Non-pigmented ciliary epithelial cell (primary cell): ENCODE measurements at places on chromosomes 6 and 20.

GRCh38 chr6:81808851-81809570 lies 56.5 kb upstream of the TENT5A start:
- DNase-seq, result no peak

DNA sequence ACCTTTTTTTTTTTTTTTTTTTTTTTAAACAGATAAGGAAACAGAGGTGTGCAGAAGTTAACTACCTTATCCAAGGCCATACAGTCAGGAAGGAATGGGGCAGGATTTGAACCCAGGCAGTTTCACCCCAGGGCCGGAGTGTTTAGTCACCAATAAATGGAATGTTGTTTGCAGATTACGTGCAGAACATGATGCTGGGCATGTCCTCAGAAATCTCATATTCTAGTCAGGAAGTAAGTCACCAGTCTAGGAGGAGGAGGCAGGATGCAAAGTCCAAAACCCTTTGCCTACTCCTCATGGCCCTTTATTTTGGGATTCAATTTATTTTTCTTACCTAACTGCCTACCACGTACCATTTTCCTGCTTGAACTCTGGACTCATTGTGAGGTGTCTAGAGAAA lies 57.1 kb upstream of the LRRC1 start:
- DNase-seq, result no peak

- DNase-seq, result no peak
These were observed 13.3 kb downstream of the SLA2 start for GRCh38 chr20:36632487-36633284.

DNA sequence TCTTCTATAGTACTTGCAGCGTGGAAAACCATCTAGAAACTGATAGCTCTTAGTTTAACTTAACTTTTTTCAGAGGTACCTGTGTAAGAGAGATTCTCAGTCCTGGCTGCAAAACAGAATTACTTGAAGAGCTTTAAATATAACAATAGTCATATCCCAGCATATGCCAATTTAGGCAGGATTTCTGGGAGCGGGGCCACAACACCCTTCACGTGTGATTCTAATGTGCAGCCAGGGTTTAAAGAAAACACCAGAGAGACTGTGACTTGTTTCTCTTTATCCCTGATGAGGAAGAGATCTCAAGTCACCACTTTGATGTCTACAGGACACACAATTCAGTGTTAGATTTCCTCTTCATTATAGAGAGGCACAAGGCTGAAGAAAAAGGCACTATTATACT lies 103.7 kb downstream of the PDSS2 start:
- DNase-seq, result no peak

DNA sequence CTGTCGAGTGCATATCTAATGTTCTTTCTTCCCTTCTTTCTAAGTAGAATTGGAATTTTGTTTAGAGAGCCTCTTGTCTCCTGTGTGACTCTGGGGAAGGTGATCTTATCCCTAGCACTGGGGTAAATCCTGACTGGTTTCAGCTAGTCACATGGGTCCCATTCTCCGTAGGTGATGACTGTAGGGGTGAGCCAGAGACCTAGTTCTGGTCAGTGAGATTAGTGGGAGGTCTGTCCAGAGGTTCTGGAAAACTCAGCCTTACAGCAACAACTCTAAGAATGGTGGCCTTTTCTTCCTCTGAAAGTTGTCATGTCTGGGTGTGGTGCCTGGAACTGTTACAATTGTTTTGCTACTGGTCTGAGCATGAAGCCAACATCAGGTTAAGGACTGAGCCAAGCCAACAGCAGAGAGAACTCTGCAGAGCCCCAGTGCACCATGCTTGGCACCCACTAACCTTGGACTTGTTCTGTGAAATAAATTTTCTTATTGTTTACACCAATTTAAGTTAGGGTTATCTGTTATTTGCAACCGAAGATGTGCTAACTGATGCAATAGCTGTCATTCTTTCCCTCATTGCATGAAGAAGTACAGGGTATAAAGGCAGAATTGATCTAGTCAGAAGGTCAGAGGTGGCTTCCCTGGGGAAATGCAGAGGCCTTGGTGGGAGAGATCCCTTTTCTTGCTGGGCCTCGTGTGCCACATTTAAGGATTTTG lies 56.8 kb upstream of the TULP4 start:
- no peak for DNase-seq

GRCh38 chr20:53385941-53386767 lies 207.5 kb downstream of the ZNF217 start:
- no peak for DNase-seq

DNA sequence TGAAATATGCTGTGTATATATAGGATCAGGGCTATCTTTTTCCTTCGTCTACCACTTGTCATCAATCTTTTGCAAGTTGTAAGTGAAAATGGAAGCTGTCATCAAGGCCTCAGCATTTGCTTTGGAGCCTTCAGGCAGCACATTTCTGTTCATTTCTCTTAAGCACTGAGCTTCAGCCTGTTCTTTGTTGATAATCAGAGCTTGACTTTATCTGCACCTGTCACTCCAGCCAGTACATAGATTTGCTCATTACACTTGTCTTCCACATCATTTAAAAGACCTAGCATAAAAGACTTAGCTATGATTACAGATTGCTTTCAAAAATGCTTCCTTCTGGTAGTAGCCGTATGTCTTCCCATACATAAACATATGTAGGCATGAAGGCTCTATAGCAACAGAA lies 189.8 kb upstream of the GRIK2 start:
- no peak for DNase-seq

DNA sequence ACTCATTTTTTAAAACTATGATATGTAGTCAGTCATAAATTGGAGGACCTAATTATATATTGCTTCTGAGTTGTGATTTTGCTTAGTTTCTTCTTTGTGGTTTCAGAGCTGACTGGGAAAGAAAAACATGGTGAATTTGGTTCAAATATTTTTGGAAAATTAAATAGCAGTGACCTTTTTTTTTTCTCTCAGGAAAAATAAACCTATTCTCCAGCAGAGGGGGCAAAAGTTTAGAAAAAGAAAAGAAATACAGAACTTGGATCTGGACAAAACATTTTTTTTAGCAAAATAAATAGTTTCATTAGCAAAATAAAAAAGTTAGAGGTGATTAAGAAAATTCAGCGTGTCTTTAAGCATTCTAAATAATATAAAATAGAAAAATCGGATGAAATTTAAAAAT lies 10.2 kb downstream of the COL10A1 start:
- DNase-seq, result no peak

DNA sequence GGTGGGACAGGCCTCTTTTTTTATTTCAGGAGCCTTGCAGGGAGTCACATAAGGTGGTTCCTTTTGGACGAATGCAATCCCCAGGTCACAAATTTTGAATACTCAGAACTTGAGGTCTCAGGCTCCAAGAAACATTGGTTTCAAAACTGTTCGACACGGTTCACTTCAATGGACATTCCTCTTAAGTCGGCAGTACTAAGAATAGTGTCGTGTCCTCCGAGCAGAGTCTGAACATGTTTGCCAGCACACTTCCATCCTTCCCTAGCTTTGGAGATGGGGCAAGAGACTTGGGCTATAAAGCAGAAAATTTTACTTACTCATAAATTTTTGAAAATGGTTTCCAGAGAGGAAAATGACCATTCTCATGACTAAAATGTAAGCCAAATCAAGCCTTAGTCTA lies 265.4 kb downstream of the THBS2 start:
- DNase-seq, result no peak

DNA sequence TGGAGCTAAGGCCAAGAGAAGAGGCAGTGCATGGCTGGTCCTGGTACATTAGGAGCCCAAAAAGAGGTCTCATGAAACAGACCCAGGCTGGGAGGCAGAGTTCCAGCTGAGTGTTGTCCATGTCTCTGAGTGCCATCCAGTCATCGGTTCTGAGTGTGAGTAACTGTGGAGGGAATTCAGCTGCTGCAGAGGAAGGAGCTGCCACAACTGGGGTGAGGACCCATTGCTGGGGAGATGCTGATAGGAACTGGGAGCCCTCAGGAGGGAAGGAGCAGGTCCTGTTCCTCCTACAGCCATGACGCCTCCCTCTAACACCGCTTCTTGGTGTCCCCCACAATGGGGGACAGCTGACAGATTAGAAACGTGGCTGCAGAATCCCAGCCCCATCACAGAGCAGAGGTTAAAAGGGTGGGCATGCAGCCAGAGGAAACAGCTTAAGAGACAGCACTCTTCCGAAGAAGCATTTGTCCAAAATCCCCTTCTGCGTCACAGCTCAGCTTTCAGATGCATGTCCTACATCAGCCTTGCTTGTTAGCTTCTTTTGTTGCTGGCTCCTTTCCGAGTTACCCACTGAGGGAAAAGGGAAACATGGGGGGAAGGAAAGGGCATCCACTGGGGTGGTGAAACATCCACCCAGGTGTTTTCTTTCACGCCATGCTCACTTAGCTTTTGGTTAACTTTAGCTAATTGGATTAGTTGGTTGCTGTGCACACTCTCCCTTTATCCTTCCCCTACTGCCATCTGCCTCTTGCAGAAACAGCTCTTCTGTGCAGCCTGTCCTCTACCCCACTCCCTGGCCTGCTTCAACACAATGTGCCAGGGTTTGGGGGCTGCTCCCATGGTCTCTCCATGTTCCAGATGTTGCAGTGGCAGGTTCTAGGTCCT lies 239.2 kb downstream of the SYNDIG1 start:
- no peak for DNase-seq

- no peak for DNase-seq
These were observed 23.2 kb upstream of the SERINC1 start for GRCh38 chr6:122494665-122495272.
